ENCODE measurements at places on chromosomes 12 and 14.

GRCh38 chr12:132075714-132076553 lies 68.2 kb downstream of the DDX51 start:
- DNase-seq: no peak

GRCh38 chr12:58801986-58802385 lies 118.3 kb downstream of the LRIG3 start:
- DNase-seq: no peak

- no peak for DNase-seq
These were observed 367.9 kb downstream of the PAWR start for GRCh38 chr12:79322905-79323304.

GRCh38 chr12:107320033-107320928 lies 226.9 kb upstream of the CRY1 start:
- DNase-seq: peak; percentile 72

GRCh38 chr12:94874518-94875302 lies 128.8 kb downstream of the NDUFA12 start:
- no peak for DNase-seq

- no peak for DNase-seq
These were observed 10.6 kb upstream of the ANO6 start for GRCh38 chr12:45205165-45205825.

GRCh38 chr14:89277203-89277602 lies 139.8 kb downstream of the FOXN3 start:
- no peak for DNase-seq

GRCh38 chr12:84912198-84913128 lies at the start of gene SLC6A15:
TSS of gene SLC6A15 (minus strand) at chr12:84912799. CDS start at chr12:84892120, 20,679 bp downstream.
- DNase-seq: no peak

DNA sequence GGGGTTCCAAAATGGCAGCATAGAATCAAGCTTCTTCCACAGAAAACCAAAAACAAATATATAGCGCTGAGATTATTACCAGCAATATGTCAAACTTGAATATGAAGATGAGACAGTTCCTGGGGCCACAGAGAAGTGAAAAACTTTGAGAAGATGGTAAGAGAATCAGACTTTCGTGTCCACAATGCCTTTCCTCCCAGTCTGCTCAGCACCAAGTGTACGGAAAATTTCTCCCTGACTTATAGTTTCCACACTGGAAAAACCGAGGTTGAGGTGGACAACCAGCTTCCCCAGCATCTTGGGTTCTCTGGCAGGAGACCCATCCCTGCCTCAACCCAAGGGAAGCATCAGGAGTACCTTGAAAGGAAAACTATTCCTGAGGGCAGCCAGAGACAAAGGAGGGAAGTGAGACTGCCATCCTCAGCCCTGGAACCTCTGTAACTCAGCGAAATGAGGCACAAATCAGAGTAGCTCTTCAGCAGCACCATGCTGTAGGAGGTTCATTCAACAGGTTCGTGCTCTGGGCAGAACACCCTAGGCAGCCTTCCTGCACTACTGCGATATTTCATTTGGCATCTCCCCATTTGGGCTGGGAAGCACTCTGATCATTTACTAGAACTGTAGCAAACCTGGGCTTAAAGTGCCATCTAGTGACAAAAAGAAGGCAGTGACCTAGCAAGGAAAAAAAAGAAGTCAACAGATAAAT lies 52.4 kb upstream of the CAPRIN2 start:
- DNase-seq: peak; percentile 42

DNA sequence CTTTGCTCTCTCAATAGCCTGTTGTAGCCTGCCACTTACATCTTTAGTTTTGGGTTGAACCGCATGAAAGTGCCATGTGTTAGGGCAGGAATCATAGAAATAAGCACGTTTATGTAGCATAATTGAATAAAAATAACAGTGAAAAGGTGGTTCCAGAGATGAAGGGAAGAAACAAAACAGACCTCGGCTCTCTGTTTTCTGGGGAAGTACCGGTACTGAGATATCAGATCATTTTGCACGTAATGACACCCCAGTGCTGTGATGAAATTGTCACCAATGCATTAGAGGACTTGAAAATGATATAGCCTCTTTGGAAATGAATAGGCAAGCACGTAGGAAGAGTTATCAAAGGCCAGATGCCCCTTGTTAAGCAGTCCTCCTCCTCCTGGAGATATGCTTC lies 42.5 kb upstream of the DLK1 start:
- DNase-seq: no peak

DNA sequence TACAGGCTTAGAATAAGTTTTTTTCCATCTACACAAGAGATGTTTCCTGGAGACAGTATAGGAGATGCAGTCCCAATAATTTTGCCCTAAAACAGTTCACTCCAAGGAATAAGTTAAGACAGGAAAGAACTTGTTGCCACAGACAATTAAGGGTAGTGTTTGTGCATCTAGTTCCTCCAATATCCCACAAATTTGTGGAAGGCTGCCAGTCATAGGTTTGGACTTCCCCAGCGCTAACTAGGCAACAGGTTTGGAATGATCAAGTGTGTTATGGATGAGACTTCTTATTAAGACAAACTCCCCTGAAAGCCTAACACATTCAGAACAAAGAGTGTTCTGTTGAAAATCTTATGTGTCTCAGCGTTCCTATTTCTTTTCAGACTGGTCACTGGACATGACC lies 611.0 kb downstream of the CCER1 start:
- DNase-seq: no peak

DNA sequence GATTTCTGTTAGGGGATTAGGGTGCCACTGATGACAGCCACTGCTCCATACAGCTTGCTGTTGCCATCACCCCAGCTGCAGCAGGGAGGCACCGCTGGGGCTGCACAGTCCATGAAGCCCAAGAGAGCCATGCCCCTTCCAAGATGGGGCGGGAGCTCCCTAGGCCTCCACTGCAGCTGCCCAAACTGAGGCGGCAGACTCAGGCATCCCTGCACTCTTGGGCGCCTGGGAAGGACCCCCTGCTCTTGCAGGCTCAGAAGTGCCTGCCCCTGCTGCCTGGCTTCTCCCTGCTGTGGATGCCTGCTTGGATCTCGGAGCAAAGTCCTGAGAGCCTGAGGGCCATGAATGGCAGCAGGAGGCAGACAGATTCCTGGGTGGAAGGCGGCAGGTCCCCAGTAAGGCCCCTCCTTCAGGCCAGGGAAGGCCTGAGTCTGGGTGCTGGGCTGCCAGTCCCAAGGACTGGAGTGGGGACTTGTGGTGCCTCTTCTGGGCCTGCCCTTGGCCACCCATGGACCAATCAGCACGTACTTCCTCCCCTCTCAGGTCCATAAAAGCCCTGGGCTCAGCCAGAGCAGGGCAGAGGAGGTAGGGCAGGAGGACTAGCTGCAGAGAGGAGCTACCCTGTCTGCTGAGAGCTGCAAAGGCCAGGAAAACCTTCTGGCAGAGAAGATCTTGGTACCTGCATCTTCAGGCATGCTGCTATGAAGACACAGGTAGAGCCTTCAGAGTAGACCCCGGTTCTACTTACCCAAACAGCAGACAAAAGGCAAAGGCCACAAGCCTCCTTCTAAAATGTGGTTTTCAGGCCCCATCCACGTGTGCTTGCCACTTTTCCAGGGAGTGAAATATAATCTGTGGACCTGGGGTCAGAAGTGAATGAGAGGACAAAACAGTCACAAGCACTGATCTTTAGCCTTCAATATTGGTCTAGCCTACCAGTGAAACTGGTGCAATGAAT lies 30.0 kb upstream of the STK38L start:
- DNase-seq: no peak

DNA sequence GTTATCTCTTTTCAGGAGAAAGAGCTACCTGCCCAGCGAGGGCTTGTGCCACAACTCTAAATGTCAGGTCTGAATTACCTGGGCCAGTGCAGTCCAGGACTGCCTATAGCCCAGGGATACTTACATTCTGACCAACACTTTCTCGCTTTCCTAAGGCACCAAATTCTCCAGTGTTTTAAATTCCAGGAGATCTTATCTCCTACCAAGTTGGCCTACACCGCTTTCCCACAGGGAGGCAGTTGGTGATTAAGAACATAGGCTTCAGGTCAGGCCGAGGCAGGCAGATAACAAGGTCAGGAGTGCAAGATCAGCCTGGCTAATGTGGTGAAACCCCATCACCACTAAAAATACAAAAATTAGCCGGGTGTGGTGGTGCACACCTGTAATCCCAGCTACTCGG lies 41.1 kb downstream of the RPS29 start:
- no peak for DNase-seq

DNA sequence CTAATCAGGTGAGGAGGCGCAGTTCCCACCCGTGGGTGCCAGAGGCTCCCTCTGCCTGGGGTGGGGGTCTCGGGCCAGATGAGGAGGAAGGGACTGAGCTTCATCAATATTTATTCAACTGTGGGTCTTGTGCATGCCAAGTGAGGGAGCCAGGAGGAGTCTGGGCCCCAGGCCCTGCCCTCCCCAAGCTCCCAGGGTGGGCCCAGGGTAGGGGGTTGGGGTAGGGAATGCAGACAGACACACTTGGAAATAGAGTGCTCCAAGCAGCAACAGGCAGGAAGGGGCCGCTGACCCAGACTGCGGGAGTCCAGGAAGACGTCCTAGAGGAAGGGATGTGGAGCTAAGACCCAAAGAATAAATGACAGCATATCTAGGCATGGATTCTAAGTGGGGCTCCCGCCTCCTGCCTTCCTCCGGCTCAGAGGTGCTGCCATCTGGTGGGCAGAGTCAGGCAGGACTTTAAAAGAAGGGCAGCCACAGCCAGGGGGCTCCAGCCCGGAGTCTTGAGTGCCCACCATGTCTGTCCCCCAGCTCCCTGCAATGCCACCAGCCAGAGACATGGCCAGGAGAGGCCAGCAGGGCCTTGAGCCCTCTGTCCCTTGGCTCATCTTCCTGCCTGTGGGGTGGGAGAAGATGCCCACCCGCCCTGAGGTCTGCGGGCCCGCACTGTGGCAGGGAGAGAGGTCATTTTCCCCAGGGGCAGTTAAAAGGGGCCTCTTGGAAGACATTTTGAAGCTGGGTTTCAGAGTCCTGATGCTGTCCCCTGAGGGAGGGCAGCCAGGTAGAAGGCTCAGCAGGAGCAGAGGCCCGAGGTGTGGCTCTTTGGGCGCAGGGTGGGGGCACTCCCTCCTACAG lies 70.1 kb downstream of the PHETA1 start:
- DNase-seq: peak; percentile 24

GRCh38 chr14:23056145-23056955 lies 970 bp downstream of the CDH24 start:
- peak; percentile 41 for DNase-seq

DNA sequence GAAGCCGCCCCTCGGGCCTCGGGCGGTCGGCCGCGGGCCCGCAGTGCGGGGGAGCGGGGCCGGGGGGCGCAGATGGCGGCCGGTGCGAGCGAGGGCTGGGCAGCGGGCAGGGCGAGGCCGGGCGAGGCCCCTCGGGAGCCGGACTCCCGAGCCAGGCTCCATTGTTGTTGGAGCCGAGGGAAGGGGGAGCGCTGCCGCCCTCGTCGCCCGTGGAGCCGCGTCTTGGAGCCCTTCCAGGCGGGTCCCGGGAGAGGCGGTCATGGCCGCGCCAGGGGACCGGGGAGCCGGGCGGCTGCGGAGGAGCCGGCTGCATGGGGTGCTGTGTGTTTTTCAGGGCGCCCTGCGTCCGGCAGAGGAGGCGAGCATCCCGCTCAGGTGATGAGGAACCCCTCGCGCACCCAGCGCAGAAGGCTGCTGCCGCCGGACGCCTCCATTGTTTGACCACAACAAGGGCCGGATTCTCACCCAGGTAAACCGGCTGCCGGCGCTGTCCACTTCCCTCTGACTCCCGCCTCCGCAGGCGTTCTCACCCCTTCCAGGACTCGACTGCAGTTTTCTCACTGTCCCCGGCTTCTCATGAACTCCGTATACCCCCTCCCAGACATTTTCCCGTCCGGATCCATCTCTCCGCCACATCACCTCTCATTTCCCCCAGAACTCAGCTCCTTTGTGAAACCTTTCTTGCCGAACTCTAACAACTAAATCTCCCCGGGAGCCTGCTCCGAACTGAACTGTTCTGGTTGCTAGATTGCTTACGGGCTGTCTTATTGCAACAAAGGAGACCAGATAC lies 732 bp downstream of the ZNF664 start:
- peak; percentile 27 for DNase-seq

DNA sequence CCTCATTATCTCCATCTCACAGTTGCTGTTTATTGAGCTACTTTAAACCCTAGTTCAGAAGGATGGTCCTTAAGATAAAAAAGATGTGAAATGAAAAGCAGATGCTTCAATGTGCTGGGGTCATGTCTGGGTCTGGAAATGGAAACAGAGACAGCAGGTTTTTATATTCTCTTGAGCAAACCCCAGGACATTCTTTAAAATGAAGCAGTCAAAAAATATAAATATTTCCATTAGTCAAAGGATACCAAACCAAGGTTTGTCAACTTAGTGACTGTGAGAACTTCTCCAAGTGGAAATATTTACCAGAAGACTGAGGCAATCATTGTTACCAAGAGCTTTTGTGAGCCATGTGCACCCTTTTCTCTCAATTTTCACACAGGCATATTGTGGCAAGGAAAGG lies 102.5 kb upstream of the DIO2 start:
- DNase-seq: no peak

- DNase-seq: peak; percentile 48
These were observed 576 bp downstream of the ERP29 start for GRCh38 chr12:112013601-112014402.

GRCh38 chr12:57233357-57234232 lies 4.1 kb downstream of the SHMT2 start:
- no peak for DNase-seq

DNA sequence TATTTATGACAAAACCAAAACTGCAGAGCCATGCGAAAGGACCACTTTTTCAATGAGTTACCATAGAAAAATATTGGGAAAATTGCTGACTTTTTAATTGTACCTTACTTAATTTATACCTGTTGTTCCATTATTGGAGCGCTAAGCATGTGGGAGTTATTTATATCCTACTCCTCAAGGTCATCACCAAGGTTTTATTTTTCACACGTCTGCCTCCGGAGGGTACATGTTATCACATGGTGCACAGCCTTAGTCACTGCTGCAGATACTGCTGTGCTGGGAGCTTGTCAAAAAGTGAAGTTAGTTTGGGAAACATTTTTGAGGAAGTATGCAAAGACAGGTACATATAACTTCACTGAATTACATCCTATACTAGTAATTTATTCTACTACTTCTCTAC lies 1444.3 kb downstream of the AACS start:
- DNase-seq: no peak

GRCh38 chr12:90455756-90456155 lies 499.2 kb downstream of the CCER1 start:
- DNase-seq: no peak

GRCh38 chr14:89408907-89409700 lies 7.9 kb downstream of the FOXN3 start:
- DNase-seq: no peak

DNA sequence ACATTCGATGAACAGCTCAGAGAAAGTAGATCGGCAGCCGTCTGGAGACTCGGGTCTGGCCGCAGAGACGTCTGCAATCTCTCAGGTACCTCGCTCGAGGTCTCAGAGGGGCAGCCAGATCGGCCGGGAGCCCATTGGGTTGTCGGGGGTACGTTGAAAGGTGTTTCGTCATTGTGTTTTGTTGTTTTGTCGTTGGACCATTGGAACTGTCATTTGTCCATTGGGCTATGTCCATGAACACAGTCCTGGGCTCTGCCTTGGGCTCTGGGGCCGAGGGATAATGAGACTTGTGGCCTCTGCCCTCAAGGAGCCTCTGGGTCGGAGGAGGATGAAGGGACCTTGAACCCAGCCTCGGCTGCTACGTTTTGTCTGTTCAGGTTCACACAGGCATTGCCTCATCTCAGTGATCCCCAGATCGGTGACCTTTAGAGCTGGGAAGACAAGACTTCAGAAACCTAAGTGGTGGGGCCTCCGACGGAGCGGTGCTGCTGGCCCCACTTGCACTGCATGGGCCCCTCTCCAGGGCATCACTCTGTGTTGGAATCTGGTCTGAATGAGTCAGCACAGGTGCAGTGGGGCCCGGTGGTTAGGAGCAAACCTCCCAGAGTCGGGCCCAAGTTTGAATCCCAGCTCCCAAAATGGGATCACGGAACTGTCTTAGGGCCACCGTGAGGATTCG lies 23.6 kb upstream of the MLXIP start:
- no peak for DNase-seq

GRCh38 chr14:54387328-54387727 lies 9.5 kb upstream of the CDKN3 start:
- DNase-seq: no peak

All from thymus (tissue), 14 donors.